ENCODE measurements at places on chromosomes 6 and 20.

GRCh38 chr6:119077643-119078375 is 655 bp downstream of the FAM184A start:
- DNase-seq: peak; percentile 13

GRCh38 chr6:16748025-16748319 is 13.3 kb downstream of the ATXN1 start:
- DNase-seq: no peak

DNA sequence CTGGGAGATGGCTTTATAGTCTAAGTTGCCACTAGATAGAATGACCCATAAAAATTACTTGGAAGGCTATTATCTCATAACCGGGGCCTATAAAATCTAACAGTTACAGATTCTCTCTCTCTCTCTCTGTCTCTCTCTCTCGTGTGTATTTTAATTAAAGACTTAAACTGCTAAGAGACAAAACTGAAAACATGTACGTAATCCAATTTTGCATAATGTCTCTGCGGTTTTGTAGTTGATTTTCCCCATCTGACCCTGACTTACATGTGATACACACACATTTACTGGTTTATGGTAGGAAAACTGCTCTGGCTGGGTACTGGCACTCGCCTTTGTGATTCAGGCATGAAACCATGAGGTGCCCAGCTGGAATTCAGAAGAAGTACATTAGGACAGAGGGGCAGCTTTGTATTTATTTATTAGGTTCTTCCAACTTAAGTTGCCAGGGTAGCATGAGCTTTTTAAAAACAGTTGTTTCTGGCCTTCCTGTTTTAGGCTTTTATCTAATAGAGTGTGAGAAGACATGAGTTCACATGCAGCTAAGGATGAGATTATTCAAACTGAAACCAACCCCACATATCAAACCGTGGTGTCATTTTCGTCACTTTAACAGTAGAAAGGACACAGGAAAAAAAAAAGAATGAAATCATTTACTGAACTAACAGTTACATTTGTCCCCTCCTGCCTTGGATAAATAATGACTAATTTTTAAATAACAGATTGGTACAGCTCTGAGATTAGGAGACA is 182.5 kb downstream of the GMPR start:
- peak; percentile 33 for DNase-seq

DNA sequence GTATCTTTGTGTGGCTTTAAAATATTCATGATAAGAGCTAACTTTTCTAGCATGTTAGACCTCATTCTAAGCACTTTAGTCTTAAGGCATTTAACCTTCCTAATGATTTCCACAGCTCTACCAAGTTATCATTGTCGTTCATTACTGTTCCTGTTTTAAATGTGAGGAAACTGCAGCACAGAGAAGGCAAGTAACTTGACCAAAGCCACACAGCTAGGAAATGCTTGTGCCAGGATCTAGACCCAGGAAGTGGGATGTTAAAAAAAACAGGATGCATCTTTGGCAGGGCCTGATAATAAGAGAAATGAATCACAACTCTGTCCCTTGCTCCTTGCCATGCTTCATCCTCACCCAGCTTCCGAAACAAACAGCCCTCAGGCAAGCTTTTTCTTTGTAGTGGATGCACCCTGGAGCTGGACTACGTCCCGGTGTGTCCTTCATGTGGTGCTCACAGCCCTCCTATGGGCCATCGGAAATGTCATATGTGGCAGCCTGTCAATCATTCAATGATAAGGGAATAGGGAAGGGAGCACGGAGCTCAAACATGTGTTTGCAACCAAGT is 196.9 kb upstream of the RREB1 start:
- no peak for DNase-seq

GRCh38 chr6:112087136-112087911 is at the start of the genes FAM229B and TUBE1:
FAM229B (plus strand) TSS chr6:112087591; CDS start chr6:112099284, 11,693 bp downstream.
TUBE1 (minus strand) TSS chr6:112087482; CDS start chr6:112087434, 48 bp downstream.
- peak; percentile 62 for DNase-seq

DNA sequence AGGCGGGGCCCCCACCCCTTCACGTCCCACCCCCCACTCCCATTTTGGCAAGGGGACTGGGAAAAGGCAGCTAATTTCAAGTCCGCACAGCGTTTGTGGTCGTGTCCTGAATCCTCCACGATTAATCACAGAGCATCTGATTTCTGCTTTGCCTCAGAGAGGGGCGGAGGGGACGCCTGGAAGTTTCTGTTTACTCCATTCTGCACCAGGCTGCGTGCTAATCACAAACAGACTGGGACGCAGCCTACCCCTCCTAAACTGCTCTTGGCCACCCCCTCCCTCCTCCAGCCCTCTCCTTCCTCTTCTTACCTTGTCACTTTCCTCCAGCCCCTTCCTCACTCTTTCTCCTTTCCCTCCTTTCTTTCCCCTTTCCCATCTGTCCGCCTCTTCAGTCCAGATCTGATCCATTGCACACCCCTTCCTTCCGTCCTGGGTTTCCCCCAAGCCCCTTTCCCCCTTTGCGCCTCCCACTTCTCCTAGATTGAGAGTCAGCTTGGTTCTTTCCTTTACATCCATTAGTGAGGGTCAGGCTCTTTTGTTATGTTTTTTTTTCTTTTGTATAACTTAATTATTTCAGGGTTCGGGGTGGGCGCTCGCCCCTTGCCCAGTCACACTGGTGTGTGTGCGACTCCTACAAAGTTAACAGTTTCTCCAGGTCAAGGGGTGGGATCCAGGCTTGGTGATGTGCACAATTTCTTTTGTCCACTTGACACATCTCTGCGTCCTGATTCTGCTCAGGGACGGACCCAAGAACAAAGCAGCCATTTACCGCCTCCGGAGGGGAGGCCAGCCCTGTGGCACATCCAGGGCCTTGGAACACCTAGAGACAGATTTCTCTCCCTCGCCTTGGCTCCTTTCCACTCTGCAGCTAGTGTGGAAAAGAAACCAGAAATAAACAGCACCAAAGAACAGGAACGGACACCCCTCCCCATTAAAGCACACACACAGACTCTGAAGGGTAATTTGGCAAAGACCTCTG is 520 bp upstream of the RIPOR3 start:
- no peak for DNase-seq

DNA sequence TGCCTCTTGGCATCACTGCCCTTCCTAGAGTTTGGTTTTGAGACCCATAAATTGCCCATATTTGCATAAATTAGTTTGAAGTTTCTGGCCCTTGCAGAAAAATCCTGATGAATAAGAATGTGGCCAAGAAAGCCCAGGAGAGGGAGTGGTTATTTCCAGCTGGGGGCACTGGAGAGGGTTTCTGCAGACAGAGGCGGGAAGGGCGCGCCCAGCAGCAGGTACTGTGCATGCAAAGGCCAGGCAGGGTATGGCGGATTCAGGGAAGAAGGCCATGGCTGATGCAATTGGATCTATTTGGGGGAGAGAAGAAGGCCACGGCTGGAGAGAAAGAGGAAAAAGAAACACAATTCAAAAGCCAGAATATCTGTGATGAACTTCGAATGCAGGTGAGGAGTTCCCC is 48.2 kb upstream of the PXDC1 start:
- DNase-seq: no peak

GRCh38 chr20:54587408-54587807 is 112.0 kb downstream of the DOK5 start:
- DNase-seq: no peak

- DNase-seq: peak; percentile 18
Measured at GRCh38 chr6:40328386-40328985, 258.7 kb downstream of the LRFN2 start.

DNA sequence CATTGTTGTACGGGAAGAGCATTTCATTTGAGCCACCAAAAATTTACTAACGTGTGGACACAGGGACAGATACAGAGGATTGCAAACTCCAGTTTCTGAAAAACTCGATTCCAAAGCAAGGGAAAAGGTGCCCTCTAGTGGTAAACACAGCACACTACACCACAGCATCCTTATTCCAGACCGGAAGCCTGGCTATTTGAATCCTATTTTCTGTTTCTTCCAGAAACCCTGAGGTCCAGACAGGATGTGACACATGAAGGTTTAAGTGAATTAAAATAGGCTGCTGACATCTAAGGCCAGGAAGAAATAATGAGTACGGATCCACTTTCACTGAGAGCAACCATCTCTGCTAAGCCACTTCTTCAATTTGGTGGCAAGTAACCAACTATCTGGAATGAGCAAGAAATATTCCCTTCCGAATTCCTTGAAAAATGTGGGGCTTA is 31.8 kb upstream of the GMPR start:
- peak; percentile 40 for DNase-seq

DNA sequence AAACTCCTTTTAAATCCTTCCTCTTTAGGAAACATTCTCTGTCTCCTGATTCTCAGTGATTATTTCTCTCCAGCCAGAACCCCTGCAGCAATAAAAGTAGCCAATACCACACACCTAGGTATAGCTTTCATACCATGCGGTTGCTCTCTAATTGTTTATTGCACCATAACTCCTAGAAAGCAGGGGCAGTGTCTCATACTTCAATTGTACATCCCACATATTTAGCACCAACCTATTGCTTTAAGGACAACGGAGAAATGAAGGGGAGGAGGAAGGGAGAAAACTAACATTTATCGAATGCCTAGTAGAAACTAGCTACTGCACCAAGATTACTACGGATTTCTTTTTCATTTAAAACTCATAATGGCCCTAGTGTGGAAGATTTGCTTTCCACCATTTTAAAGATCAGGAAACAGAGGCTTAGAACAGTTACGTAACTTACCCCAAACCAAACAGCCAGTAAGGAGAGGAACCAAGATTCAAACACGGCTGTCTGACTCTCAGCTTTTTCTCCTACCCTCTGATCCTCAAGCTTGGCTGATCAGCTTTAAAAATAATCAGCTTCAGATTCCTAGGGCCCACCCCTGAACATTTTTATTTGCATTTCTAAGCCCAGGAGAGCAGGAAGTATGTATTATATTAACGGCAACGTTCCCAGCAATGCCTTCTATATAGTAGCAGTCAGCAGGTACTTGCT is 43.4 kb upstream of the ATXN1 start:
- DNase-seq: no peak

- no peak for DNase-seq
Measured at GRCh38 chr6:127147534-127147933, 29.1 kb downstream of the RSPO3 start.

DNA sequence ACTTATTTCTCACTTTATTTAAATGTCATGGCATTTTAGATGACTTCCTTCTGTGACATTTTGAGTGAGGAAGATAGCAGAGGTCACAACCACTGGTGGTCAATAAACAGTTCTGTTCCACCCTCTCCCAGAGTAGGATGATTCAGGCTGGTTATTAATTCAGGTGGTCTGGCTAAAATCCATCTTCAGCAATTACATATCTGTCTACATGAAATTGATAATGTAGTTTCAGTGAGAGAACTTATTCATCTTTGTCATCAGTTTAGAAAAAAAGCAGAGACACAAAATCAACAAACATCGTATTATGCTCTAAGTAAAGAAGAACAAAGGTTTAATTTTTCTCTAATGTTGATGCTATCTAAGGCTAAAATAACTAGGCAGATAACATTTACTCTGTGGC is 525.5 kb downstream of the TENT5A start:
- DNase-seq: no peak

GRCh38 chr6:157001716-157002115 is 224.5 kb downstream of the ARID1B start:
- DNase-seq: no peak

DNA sequence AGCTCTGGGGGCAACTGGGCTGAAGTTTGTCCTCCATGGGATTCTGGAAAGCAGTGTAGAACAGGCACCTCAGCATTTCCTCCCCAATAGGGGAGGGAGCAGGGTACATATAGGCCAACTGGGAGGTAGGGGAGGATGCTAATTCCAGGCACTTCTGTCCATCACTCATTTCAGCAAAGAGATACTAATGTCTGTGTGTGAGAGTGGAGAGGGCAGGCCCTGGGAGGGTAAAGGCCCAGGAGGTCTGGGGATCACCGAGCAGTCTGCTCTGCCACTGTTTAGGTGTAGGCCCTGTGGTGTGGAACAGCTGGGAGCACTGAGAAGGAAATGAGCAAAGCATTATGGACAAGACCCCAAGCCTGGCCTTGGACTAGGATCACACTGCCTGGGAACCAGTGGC is 158.7 kb downstream of the SLC24A3 start:
- DNase-seq: no peak

DNA sequence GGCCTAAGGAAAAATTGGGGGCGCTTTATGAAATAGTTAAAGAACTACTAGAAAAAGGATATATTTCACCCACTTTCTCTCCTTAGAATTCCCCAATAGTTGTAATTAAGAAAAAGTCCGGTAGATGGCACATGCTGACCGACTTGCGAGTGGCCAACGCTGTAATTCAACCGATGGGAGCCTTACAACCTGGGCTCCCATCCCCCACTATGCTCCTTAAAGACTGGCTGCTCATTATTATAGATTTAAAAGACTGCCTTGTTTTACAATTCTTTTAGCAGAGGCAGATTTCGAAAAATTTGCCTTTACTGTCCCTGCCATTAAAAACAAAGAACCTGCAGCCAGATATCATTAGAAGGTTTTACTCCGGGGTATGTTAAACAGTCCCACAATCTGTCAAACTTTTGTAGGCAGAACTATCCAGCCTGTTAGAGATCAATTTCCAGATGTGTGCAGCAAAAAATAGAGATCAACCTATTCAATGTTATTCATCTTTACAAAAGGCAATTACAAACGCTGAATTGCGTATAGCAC is 58.5 kb upstream of the PRSS16 start:
- DNase-seq: no peak

- no peak for DNase-seq
Measured at GRCh38 chr20:44467289-44467883, 8.3 kb upstream of the TTPAL start.

- DNase-seq: no peak
Measured at GRCh38 chr6:46210294-46210693, 39.5 kb upstream of the ENPP5 start.

DNA sequence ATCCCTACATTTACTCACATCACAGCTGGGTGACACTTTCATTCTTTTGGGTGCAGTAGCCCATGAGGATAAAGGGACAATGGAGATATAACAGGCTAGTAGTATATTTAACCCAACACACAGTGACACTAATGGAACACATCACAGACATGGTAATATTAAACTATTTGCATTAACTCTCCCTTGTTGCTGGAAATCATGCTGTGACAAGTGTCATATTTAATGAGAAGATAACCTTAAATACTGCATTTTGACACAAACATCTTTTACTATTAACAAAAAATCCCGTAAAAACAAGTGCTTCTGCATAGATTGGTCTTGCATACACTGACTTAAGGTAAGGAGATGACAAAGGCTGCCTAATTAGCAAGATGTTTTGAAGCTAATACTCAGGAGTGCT is 45.5 kb downstream of the CNR1 start:
- no peak for DNase-seq

DNA sequence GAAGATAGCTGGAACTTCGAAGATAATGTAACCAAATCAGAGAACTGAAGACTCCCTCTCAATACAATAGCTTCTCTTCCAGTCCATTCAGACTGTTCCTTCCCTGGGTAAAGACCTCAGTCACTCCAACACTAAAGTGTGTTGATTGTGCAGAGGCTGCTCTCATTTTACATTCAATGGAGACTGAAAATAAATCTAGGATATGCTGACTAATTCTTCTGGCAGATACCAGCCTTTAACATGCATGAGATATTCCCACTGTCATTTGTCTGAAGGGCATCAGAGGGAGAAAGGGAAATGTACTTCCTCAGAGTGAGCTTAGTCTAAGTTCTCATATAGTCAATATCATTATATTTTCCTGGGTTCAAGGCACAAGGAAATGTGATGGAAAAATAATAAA is 166.4 kb upstream of the IRAK1BP1 start:
- DNase-seq: no peak

Measured in GM19239 (cell line).